Body of pancreas (tissue), 4 donors: ENCODE measurements at places on chromosomes 1 and 21. TPM values are rescaled to one million over a fixed set of nuclear protein-coding genes. Genes with fewer than 3 reads are reported as not detected.

- no peak for DNase-seq
Measured at GRCh38 chr1:154616659-154617345, 8.8 kb upstream of the ADAR start.

- no peak for DNase-seq
Measured at GRCh38 chr1:53362270-53362669, 34.4 kb upstream of the LRP8 start.

GRCh38 chr1:27031235-27032118 is 18.8 kb upstream of the TENT5B start:
- DNase-seq, result peak; percentile 91

DNA sequence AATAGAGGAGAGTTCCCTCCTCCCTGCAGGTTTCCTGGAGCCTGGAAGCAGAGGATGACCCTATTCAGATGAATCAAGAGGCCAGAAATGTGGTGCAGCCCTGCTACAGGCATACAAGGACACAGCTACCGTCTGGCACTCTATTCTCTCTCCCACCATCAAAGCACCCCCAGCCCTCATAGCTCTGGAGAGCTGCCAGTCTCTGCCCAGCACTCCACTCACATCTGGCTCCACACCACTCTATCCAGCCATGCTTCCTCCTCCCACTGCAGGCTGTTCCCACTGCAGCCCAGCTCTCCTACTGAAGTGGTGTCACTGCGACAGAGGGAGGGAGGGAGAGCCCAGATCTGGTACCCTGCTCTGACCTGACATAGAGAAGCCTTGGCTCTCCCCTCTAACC is 18.4 kb downstream of the SYT2 start:
- DNase-seq, result no peak

GRCh38 chr1:53345996-53346813 is 18.3 kb upstream of the LRP8 start:
- DNase-seq, result peak; percentile 4

DNA sequence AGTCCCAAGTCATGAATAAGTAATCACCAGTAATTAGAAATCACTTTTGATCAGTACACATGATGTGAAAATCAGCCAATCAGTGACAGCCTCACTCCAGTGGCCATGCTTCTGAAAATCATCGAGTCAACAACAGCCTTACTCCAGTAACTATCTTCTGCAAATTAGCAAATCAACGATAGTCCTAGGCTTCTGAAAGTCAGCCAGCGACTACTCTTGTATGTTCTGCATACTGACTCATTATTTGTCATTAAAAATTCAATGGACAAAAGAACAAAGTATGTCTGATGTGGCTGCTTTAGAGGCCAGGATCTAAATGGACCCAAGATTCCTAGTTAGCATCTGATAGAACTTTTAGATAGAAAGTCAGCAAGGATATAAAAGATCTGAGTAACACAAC is 102.5 kb downstream of the GPR52 start:
- DNase-seq, result no peak

DNA sequence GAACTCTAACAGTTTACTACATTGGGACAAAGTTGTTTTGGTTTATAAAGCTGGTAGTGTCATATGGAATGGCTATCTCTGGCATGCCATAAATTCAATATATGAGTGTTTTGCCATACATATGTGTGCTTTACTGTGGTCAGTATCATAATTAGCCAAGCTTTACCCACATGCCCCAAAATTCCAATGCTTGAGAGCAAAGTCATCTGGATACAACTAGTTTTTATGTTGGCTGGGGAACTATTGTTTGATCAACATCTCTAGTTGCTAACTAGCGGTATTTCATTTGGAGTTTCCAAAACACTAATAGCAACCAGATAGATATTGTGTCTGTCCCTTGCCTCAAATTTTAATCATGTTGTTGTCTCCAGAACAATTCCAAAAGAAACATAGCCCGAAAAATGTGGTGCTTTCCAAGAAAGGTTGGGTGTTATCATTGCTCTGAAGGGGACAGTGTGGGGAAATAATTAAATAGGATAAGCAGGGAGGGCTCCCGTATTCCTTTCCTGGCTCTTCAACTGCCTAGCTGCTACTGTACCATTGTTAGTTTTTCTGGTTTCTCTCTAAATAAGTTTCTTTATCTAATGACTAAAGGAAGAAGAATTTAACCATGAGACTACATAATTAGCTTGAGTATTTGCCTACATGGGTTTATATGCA is 136.1 kb downstream of the TGFB2 start:
- DNase-seq, result no peak

DNA sequence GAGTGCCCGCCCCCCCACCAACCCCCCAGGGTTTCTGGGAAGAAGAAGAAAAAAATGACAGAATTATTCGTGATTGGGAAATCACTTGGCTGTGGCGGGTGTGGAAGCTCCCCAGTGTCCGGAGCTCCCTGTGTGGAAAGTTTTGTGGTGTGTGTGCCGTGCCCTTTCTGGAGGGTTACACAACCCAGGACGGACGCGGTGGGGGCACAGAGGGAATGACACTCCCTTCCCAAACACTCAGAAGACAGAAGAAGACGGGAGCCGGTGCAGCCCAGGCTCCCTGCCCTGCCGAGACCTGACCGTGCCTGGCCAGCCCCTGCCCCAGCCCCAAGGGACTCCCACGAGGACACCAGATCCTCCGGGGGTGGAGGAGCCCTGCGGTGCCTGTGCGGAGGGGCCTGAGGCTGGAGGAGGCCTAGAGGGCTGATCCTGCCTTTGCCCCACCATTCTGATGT is 33.0 kb upstream of the ADARB1 start:
- peak; percentile 47 for DNase-seq

DNA sequence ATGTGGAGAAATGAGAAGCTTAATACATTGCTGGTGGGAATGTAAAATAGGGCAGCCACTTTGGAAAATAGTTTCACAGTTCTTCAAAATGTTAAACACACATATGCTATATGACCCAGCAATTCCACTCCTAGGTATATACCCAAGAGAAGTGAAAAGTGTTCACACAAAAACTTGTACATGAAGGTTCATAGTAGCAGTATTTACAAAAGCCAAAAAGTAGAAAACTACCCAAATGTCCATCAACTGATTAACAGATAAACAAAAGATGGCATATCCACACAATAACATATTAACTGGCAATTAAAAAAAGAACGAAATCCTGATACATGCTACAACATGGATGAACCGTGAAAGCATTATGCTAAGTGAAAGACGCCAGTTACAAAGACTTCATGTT is 33.7 kb downstream of the ARHGEF11 start:
- no peak for DNase-seq

DNA sequence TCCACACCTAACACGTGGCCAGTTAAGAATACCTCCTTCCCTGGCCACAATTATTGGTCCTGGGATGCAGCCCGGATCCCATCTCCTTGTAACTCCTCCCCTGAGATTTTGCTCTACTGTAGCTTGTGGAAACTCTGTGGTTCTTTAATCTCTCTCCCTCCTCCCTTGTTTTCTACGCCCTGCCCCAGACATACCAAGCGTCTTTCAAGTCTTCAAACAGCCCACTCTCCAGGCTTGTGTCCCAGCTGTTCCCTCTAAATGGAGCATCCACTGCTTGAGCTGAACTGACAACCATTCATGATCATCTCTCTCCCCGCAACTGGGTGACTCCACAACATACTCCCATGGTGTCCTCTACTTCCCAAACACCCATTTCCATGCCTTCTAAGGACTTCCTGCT is 111.6 kb downstream of the SIPA1L2 start:
- DNase-seq, result no peak

- DNase-seq, result no peak
Measured at GRCh38 chr1:216071262-216071661, 352.0 kb downstream of the USH2A start.

DNA sequence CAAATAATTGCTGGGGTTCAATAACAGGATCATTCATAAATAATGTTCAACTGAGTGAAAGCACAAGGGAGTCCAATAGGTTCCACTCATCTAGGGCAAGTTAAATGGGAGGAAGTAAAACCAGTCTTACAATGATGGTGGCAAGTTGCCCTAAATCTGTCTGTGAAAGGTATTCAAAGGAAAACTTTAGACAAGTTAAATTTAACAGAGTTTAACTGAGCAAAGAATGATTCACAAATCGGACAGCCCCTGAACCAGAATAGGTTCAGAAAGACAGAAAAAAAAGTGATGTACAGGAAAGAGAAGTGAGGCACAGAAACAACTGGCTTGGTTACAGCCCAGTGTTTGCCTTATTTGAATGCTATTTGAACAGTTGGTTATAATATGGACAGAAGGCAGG is 183.5 kb upstream of the ADGRL4 start:
- DNase-seq, result no peak

- DNase-seq, result no peak
Measured at GRCh38 chr1:150121236-150121862, 28.4 kb upstream of the PLEKHO1 start.

DNA sequence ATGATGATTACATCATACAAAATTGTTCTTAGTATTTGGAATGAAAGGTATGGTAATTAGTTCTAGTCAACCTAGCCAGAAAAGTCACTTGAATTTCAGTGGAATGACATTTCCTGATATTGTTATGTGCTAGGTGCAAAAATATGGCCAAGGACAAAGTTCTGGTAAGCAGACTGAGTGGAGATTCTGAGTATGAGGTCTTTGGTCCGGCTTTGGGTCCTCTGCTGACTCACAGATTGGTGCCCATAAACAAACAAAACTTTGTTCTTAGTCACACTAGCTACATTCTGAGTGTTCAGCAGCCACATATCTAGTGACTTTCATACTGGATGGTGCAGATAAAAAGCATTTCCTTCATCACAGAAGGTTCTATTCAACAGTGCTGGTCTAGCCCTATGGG is 206.1 kb downstream of the ZNF648 start:
- no peak for DNase-seq

DNA sequence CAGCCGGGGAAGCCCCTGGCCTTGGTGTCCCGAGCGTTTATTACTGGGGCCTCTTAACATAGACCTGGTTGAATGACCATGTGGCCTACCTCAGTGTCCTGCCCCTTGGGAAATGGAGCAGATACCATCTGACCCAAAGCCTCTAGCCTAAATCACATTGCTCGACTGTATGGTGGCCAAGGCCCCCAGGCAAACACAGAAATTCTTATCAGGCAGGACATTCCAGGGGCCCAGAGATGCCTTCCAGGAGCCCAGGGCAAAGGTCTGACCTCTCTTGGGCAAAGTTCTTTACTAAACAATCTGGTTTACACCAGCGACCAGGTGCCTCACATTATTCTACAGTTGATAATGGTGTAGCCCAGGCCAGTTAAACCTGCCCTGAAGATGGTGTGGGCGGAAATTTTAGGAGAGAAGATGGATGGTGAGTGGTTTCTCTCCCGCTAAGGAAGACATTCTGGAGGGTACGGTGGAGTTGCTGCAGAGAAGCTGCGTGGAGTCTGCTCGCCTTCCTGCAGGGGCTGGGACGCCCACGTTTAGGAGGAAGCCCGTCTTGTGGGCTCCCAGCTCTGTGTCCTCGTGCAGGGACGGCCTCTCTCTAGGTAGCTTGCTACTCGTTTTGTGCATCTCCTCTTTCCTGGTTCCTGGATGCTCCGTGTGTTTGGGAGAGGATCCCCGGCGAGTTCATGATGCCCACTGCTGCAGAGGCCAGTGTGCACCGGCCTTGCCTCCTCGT is 21.2 kb downstream of the AJAP1 start:
- no peak for DNase-seq

GRCh38 chr1:81760477-81761097 is 40.1 kb upstream of the ADGRL2 start:
- DNase-seq, result no peak

DNA sequence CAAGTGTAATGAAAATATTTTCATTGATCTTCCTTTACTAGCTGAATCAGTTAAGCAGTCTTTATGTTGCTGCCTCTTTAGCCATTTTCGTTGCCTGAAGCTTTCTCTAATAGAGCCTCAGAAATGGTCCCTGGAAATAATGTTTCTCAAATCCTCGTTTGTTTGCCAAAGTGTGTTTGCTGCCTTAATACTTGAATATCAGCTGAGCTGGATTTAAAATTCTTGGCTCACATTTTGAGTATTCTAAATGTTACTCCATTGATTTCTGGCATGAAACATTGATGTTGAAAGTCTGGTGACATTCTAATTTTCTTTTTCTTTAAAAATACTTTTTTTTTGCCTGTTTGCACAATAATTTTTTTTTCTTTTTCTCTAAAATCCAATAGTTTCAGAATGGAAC is 84.6 kb upstream of the SERBP1 start:
- no peak for DNase-seq

DNA sequence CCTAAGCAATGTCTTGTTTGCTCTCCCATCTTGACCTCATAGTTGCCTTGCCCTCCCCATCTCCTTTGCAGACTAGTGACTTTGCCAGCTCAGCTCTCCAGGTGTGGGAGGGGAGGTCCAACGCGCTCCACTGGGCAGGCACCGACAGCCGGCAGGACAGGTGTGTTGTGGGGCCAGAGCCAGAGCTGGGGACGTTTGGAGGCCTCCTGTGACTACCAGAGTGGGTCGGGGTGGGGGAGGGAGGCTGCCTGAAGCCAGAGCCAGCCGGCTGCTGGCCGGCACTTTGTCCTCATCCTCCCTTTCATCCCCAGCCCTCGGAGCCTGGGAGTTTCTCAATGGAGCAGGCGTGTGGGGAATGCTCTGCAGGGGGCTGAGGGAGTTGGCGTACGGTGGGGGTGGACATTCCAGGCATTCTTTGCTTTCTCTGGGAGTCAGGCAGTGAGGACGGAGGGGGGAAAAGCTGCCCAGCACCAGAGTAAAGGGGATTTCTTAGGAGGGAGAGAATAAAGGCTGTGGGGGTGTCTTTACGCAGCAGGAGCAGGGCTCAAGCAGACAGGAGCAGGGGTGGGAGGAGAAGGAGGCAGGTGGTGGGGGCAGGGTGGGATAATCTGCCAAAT is 20.2 kb downstream of the NUAK2 start:
- DNase-seq, result peak; percentile 92

GRCh38 chr1:206029484-206029883 is 5.8 kb upstream of the CTSE start:
- DNase-seq, result peak; percentile 55

CFHR3 gene
- total RNA-seq, result not detected

S100A5 gene
- not detected for total RNA-seq

TRIM58 gene
- 3.4 TPM for total RNA-seq

SHISAL2A gene
- total RNA-seq, result not detected

CFAP57 gene
- 1.3 TPM for total RNA-seq

CHRM3 gene
- 67.2 TPM for total RNA-seq

SPATA45 gene
- not detected for total RNA-seq

KCNK2 gene
- 1.6 TPM for total RNA-seq

LCE1B gene
- not detected for total RNA-seq
